ENCODE measurements at places on chromosomes 11 and 22.

DNA sequence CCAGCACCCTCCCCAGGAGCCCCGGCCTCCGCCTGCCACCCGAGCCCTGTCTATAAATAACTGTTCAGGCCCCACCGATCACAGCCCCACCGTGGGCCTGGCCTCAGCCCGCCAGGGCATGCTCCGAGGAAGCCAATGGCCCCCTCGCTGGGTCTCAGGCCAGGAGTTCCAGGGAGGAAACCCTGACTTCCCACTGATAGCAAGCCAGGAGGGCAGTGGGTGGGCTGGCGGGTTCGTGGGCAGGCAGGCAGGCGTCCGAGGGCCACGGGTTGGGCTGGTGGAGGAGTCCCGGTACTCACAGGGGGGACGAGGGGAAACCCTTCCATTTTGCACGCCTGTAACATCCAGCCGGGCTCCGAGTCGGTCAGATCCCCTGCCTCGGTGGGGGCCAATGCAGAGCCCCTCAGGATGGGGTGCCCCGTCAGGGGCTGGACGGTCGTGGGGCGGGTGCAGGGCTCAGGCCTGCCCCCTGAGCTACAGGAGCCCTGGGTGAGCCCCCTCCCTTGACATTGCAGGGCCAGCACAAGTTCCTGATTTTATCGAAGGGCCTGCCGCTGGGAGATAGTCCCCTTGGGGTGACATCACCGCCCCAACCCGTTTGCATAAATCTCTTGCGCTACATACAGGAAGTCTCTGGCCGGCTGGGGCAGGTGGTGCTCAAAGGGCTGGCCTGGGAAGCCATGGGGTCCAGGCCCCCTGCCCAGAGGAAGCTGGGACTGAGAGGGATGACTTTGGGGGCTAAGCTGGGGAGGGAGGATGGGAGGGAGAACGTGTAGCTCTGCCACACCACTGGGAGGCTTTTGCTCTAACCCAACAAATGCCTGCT is at the start of gene SPI1:
TSS of gene SPI1 (minus strand) at position 538 of the 826 bp plus-strand sequence. CDS start at position 344, 194 bp downstream.
- DNase-seq = no peak

DNA sequence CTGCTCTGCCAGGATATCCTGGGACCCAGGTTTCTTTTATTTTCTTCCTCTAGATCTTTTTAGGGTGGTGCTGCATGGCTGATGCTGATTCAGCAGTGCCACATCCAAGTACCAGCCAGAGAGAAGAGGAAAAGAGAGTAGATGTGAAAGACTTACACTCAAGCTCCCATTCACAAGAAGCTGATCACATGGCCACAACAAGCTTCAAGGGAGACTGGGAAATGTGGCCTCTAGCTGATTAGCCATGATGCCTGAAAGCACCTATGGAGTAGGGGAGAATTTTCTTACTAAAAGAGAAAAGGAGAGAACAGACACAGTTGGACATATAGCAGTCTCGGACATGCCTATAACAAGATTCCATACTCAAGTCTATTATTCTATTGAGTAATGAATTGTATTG is 34.4 kb upstream of the FJX1 start:
- DNase-seq = no peak

DNA sequence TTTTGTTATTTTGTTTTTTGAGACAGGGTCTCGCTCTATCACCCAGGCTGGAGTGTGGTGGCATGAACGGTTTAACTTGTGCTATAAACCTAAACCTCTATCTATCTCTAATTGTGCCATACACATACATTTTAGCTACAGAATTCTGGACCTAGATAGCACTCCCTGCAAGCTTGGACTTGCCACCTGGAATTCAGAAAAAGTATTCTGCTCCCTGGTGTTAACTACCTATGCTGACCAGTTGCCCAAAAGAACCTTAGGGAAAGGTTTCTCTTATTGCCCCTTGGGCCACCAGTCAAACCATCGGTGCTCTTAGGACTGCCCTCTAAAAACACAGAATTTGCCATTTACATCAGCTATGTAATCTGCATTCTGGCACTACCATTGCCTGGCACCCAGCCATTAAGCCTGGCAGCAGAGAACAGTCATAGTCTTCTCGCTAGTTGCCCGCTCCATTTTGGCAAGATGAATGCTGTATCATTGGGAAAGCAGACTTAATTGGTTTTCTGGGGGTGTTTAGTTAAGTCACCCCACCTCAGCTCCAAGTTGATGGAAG is 55.3 kb downstream of the ETS1 start:
- no peak for DNase-seq

- no peak for DNase-seq
Observed at GRCh38 chr11:113623114-113623513, 83.0 kb downstream of the TMPRSS5 start.

DNA sequence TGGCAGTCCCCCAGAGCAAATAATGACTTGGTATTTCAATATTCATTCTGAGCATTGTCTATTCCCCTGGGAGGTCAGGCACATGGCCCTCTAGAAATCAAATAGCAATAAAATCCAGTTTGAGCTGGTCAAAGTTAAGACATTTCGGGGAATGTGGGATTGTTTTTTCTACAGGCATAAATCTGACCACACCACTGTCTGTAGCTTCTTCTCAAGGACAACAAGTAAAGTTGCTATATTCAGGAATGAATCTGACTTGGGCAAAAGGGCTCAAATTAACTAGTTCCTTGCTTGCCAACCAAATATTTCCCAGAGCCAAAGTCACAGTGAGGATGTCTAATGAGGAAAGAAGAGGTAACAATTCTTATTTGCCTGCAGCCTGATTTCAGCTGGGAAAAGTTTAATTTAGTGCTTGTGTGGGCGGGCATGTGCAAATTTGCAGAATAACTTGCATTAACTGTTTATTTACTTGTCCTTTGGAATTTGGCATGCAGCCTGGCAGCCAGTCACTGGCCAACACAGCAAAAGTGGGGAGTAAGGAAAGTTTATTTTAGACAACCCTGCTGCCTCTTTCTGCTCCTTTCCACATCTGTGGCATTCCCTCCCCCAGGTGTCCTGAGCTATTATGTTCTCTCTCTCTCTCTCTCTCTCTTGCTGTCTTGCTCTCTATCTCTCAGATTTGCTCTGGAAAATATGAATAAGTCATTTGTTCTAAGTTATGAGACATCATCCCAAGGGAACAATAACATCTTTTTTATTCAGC is 51.2 kb upstream of the ARHGAP20 start:
- DNase-seq = no peak

GRCh38 chr11:34330653-34331052 is 27.2 kb downstream of the ABTB2 start:
- no peak for DNase-seq

DNA sequence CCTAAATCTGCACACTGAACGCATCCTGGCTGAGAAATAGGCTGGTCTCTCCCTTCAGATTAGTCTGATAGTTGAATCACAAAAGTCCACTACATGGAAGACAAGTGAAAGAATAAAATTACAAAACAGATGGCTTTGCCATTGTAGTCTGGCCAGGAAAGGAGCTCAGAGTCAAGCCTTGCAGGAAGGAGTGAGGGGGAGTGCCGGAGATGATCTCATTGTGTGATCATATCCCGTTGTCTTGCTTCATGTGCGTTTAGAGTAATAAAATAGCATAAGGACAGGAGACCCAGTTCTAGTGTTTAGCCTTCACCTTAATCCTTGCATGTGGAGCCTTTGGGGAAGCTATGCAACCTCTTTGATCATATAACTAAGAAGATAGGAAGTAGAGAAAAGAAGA is 666.7 kb upstream of the RAG2 start:
- DNase-seq = no peak

GRCh38 chr22:32411402-32411801 is 645 bp downstream of the RTCB start:
- DNase-seq = no peak

DNA sequence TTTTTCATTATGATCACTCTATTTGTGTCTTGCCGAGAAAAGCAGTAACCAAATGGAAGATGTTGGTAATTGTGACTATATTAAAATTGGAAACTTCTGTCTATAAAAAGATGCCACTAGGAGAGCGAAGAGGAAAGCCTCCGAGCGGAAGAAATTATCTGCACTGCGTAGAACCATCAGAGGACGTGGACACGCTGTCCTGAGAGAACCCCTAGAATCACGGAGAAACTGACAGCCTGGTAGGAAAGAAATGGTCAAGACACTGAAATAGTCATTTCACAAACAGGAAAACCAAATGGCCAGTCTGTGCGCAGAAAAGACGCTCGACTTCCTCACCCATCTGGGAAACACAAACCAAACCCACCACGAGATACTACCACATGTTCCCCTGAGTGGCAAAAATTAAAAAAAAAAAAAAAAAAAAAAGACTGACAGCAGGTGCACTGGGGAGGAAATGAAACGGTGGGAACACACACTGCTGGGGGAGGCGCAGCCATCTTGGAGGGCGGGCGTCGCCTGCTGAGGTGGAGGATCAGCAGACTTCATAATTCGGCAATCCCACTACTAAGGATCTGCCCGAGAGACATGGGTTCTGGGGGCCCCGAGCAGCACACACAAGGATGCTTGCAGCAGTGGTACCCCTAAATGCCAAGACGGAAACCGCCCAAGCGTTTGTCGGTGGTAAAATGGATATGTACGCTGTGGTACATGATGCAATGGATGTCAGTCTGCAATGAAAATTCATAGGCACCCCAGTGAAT is 21.3 kb downstream of the IFITM10 start:
- DNase-seq = no peak

- DNase-seq = no peak
Observed at GRCh38 chr11:12792590-12792989, 118.4 kb downstream of the TEAD1 start.

DNA sequence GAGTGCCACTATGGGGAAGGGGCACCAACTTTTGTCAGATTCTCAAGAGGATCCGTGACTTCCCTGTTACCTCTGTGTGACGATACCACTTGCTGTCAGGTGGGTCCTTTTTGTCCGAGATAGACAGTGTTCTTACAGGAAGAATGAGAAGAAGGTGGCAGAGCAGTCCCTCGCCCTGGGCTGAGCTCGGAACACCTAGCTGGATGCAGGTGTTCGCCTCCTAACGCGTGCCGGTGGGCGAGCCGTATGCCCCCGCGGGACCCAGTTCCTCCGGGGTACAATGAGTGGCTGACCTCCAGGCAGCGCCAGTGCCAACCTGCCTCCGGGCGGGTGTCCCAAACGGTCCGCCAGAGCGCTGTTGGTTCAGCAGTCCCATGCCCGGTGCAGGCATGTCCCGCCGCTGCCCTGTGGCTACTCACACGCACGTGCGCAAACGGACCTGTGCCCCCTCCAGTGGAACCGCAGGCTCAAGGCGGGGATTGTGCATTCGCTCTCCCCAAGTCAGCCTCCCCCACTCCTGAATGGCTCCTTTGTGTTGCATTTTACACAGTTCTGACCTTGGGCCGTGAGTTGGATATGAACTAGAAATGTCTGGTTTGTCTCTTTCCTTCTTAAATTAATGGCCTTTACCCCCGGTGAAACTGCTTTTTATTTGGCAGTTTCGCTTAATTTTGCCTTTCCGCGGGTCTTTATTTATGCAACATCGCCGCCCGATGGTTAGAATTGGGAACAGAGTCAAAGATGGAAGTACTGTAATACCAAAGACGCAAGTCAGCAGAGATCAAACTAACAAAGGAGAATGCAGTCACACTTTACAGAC is 1.1 kb upstream of the ABTB2 start:
- DNase-seq = peak; percentile 79

- DNase-seq = no peak
Observed at GRCh38 chr11:117565709-117566108, 231.3 kb downstream of the DSCAML1 start.

DNA sequence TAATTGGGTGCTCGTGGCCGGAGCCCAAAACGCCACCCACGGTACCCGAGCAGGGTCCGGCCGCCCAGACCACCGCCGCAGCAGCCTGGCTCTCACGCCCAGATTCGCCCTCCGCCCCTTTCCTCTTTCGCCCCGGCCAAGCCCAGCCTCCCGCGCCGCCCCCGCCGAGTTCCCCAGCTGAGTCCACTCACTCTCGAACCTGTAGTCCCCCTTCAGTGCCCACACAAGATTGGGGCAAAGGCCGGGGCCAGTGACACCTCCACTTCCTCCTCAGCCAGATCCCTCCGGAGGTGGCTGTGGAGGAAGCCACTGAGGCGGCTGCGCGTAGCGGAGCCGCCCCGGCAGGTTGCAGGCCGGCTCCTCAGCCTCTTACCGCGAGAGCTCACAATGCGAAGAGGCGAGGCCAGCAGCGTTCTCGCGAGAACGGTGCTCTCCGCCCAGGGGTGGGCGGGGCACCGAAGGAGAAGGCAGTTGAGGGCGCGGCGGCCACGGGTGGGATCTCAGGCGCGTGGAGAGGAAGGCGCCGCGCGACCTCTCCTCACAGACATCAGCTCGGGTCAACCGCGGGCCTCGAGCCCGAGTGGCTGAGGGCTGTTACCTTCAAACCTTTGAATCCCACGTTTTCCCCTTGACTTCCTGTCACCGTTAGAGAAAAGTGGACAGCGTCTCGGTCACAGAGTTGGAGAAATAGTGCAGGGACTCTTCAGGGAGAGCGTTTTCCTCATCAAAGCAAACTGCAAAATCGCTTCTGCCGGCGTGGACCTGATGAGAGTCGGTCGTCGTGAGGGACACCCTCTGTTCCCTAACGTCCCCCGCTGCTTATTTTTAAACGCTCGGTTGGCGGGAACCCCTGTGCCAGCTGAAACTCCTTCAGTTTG is at the start of gene BTBD10:
TSS of gene BTBD10 (minus strand) at position 322 of the 878 bp plus-strand sequence. CDS start 18,098 bp downstream, outside the sequence.
- DNase-seq = peak; percentile 91

- DNase-seq = no peak
Observed at GRCh38 chr11:12526789-12527188, 147.4 kb upstream of the TEAD1 start.

GRCh38 chr11:46808799-46809431 is 37.2 kb downstream of the CKAP5 start:
- no peak for DNase-seq

DNA sequence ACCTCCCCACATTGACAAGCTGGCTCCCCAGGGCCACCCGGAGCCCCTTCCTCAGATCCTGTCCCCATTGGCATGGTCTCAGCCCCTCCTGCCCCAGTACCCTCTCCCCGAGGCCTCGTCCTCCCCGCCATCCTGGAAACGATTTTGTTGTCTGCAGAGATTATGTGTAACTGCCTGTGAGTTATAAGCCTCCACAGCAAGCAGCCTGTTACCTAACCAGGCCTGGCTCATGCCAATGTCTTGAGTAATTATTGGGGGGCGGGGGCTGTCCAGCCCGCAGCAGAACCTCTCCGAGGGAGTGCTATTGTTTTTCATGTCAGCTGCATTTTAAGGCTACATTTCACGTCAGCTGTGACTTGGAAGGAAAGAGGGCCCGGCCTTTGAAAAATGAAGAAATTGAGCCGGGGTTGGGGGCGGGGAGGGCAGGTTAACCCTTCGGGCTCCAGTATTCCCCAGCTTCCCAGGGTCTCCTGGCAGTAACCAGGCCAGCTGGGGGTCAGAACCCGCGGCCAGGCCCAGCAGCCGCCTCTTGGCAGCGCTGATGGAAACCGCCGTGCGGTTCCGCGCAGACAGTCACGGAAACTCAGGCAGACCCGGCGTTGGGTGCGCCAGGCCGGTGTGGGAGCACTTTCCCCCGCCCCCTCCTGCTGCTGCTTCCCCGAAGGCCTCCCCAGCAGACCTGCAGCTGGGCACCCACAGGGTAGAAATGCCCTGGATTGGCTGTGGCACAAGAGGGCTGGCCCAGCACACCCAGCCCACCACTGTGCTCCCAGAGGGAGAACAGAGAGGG is 59.5 kb downstream of the CDKN1C start:
- no peak for DNase-seq

All from ecto neural progenitor cell (in vitro differentiated cells).